ENCODE measurements at places on chromosomes 2 and 18.

DNA sequence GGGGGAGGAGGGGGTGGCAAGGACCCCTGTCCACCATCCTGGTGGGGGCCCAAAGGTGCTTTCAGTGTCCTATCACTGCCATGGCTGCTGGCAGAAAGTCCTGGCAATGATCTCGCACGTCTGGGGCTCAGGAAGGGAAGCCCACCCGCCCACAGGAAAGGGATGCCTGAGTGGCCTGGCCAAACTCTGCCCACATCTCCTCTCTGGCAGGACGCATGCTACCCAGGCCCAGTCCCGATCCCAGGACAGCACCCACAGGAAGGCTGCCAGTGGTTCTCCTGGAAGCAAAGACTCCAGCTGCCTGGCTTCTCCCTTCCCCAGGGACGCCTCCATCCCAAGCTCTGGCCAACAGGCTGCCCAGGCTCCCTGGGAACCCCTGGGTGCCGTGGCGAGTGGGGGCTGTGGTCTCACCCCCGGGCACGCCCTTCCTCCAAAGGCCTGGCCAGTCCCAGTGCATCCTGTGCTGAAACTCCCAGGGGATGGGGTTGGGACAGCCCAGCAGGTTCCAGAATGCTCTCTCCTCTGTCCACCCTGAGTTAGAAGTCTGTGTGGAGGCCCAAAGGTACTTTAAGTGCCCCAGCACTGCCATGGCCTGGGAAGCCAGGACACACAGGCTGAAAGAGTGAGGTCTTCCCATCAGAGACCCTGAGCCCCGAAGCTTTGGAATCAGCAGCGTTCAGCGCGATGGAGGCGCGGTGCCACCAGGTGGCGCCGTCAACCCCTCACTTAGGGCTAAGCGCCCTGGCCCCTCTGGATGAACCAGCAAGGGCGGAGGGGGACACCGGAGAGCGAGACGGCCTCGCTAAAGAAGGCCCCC lies 29.8 kb upstream of the TAF1B start:
- peak; percentile 42 for DNase-seq

GRCh38 chr2:85439025-85439472 lies 20.5 kb downstream of the SH2D6 start:
- DNase-seq: no peak

DNA sequence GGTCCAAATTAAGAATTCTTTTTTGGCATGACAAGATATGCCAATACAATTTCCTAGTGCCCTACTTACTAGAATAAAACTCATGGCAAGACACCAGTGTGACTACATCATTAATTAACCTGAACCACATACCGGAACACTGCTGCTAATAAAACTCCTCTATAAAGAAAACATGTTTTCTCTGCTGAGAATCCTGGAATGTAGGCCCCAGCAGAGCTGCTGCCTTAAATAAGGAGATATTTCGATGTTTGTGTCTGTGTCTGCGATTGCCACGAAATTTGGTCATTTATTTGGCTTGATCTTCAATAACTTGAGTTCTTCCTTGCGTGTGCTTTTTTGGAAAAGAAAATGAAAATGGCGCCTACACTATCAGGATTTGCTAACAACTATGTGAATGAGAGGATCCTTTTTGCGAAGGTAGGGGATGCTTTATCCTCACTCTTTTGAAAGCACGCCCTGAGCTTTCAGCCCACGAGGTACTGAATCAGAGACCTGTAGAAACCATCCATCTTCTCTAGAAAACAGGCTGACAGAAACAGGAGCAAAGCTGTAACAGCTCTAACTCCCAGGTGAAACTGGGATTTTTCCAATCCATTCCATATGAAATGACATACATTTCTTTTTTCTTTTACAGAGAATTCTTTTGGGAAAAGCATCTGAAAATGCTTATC lies 27.0 kb downstream of the KLF7 start:
- DNase-seq: no peak

DNA sequence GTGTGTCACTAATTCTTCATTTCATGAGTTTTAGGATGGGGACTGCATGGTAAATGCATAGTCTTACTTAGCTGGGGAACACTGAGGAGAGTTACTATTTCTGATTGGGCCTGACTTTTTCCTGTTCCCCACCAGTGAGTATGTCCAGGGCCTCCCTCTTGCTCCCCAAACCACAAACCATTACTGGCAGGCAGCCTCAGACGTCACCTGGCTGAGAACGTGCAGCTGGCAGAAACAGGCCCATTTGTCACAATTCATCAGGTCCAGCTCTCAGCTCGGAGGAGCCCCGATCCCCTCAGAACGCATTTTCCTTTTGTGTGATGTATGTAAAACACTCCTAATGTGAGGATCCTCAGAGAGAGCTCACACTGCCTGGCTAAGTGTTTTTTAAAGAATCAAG lies 71.7 kb upstream of the SIX3 start:
- DNase-seq: no peak

GRCh38 chr2:134218414-134218813 lies 35.5 kb upstream of the MGAT5 start:
- peak; percentile 24 for DNase-seq

DNA sequence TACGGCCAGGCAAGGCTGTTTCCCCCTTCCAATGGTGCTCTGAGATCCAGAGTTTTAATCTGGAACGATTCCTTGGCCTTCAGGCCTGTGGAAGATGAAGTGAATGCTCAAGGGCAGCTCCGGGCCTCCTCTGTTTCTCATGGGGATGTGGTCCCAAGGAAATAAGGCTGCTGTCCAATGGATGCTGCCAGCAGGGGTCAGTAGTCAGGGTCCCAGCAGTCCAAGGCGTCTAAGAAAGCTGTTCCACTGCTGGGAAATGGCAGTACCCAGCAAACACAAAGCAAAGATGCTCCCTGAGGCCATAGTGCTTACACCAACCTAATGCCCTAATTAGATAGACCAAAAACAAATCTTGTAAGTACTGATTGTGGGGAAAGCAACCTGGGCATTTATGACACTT lies 12.5 kb downstream of the NMS start:
- DNase-seq: no peak

GRCh38 chr2:98946855-98947254 lies 10.8 kb upstream of the CRACDL start:
- DNase-seq: no peak

DNA sequence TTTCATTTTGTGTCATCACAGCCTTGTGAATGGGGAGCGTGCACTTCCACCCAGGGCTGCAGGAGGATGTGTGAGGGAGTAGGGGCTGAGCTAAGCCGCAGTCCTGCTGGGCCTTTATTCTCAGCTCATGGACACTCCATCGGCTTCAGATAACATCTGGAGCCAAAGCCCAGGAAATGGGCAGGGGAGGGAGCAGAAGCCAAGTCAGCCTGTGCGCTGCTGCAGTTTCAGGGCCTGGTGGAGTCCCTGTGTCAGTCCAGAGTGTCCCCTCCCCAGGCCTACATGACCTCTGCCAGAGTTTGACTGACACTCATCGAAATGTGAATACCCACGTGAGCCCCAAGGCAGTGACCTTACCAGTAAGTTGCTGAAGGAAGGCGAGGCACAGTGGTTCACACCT lies 242.2 kb downstream of the LOXHD1 start:
- no peak for DNase-seq

DNA sequence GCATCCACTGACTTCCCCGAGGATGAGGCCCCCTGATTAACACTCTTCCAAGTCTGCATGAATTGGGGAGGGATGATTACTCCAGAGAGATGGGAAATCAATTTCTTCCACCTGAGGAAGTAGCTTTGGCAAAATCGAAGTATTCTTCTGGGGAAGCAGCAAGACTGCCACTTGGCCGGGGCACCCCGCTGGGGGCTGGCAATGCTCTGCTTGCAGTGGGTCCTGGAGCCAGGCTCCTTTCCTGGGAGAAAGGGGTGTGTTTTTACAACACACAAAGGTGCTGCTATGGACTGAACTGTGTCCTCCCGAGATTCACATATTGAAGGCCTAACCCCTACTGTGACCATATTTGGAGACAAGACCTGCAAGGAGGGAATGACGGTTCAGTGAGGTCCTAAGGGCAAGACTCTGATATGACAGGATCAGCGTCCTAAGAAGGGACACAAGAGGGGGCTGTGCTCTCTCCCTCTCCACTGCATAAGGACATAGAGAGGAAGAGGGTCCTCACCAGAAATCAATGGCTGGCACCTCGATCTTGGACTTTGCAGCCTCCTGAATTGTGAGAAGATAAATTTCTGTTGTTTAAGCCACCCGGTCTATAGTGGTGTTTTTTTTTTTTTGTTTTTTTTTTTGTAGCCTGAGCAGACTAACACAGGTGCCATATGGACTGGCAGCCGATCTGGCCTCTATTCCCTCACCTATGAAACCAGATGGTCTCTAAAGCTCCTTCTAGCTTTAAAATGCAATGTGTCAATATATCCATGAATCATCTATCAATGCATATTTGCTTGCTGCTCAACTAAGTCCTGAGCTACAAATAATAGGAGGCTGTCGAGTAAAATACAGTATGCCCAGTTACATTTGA lies 3.6 kb upstream of the SMARCAL1 start:
- DNase-seq: peak; percentile 2

DNA sequence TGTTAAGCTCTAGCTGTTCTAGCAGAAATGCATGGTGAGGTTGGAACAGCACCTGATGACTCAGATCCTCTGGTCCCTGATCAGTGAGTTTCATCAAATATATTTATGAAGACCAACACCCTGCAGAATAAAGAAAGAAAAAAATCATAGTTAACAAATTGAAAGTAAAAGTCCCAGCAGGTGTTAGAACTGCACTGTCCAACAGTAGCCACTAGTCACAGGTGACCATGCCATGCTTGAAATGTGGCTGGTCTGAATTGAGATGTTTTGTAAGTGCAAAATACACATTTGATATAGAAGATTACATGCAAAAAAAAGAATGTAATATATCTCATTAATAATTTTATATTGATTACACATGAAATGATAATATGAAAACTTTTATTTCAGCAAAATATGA lies 1010.7 kb upstream of the ZEB2 start:
- DNase-seq: no peak

- DNase-seq: no peak
Observed at GRCh38 chr2:101958061-101958460, 33.7 kb upstream of the IL1R2 start.

- no peak for DNase-seq
Observed at GRCh38 chr18:2293109-2293839, 278.0 kb downstream of the METTL4 start.

GRCh38 chr18:42941860-42942259 lies 173.6 kb downstream of the RIT2 start:
- no peak for DNase-seq

GRCh38 chr2:1528273-1529064 lies 115.2 kb downstream of the TPO start:
- no peak for DNase-seq

GRCh38 chr2:185127412-185127811 lies 529.1 kb downstream of the ZNF804A start:
- DNase-seq: no peak

GRCh38 chr2:195632856-195633572 lies 24.0 kb upstream of the SLC39A10 start:
- no peak for DNase-seq

- no peak for DNase-seq
Observed at GRCh38 chr18:21857871-21858270, 117.3 kb downstream of the MIB1 start.

- no peak for DNase-seq
Observed at GRCh38 chr18:43720041-43720440, 442.8 kb upstream of the SYT4 start.

GRCh38 chr2:158781353-158781961 lies 13.7 kb upstream of the DAPL1 start:
- DNase-seq: no peak

DNA sequence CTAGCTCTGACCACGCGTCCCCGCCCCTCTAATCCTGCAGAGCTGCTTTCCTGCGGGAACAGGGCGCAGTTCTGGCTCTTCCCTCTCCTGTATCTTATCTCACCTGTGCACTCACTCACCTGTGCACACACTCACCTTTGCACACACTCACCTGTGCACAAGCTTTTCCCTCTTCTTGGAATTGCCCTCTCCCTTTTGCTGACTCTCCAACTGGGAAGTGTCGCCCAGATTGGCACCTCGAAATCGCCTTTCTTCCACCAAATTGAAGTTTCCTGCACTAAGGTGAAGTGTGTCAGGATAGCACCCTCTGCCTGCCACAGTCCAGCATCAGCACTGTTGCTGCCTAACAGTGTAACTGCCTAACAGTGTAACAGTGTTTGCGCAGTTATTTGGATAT lies 566 bp upstream of the CMPK2 start:
- peak; percentile 54 for DNase-seq

DNA sequence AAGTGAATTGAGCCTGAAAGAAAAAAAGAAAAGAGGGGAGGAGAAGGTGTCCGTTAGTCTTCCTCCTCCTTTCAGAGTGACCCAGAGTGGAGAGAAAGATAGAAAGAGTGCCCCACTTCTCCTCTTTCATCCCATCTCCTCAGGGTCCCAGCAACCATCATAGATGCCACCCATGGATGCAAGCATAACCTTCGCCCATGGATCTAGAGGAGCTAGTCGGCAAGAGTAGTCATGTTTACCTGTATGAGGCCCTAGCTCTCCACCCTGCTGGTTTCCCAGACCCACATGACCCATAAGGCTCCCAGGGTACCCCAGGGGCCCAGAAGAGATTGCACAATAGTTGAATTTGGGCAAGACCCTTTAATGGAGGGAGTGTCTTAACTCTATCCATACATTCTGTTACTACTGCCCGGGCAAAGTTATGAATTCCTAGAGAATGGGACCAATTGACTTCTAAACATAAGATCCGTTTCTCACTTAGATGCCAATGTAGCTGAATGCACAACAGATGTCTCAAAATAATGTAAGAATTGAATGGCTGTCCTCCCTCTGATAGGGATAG lies 56.1 kb upstream of the CDCA7 start:
- DNase-seq: no peak

- no peak for DNase-seq
Observed at GRCh38 chr2:189338115-189338514, 103.2 kb upstream of the WDR75 start.

DNA sequence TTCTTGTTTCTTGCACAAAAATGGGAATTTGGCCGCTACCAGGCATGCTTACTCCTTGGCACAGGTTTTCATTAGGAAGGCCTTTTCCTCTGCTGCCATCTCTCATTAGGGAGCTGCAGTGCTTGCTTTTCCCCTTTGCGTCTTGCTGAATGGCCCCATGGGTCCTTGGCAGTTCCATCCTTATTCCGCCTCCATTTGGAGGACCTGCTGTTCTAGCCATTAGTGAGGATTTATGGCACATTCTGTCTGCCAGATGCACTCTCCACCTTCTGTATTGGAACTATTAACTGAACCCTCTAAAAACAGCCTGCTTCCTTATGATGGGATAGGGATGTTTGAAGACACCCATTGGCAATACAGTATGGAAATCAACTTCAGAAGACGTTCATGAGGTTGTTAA lies 103.5 kb upstream of the NOSTRIN start:
- DNase-seq: no peak

GRCh38 chr2:85748039-85748734 lies 5.6 kb upstream of the ATOH8 start:
- DNase-seq: no peak
